Activated effector memory CD4-positive, alpha-beta T cell treated with Interleukin-2 at 50 U/mL for 16 hours (primary cell): ENCODE measurements at places on chromosomes 5 and 9.

DNA sequence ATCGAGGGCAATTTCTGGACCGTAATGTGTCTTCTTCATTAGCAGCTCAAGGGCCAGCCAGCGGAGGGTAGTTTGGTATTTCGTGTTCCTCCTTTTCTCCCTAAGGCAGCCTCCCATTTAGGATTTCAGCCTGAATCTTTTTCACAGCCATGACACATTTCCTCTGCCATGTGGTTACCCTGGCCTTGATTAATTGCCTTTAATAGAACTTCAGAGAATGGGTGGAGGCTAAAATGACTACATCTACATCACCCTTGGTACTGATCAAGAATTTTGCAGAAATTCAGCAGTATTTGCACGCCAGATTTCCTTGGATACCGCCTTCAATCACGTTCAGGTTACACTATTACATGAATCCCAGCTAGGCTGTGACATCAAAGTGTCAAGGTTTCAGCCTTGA lies 58.0 kb downstream of the ADAMTS16 start:
- DNase-seq = no peak

GRCh38 chr5:112316731-112317130 lies 102.3 kb downstream of the EPB41L4A start:
- DNase-seq = no peak

DNA sequence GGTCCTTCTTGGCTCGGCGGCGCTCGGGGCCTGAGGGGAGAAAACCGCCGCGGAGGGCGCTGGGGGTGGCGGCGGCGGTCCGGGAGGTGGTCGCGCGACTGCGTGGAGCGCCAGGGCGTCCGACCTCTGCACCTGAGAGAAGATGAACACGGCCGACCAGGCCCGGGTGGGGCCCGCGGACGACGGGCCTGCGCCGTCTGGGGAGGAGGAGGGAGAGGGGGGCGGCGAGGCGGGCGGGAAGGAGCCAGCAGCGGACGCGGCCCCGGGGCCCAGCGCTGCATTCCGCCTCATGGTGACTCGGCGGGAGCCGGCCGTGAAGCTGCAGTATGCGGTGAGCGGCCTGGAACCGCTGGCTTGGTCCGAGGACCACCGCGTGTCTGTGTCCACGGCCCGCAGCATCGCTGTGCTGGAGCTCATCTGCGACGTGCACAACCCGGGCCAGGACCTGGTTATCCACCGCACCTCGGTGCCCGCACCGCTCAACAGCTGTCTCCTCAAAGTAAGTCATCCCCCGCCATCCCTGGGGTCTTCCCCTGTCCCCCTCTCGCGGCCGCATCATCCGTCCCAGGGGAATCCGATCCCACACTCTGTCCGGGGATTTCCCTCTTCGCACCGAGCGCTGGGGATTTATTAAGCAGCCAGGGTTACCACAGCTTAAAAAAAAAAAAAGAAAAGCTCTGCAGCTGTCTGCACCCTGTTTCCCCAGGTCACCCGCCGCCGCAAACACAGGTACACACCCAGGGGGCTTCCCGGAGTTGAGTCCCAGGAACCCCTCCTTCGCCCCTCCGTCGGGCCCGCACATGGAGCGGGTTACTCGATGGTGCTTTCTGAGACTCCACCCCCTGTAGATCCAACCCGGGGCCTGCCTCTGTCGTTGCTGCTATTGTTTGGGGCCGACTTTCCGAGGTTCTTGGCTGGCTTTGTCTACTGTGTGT lies at the start of gene GTF3C4:
Gene GTF3C4 (plus strand): TSS at position 8 of the 935 bp plus-strand sequence. CDS start 135 bp downstream, at position 143.
- DNase-seq = peak; percentile 32

GRCh38 chr5:94779684-94780083 lies 161.2 kb downstream of the SLF1 start:
- no peak for DNase-seq

GRCh38 chr9:90296539-90296938 lies 346.1 kb downstream of the DIRAS2 start:
- no peak for DNase-seq

- no peak for DNase-seq
Measured at GRCh38 chr5:51389577-51390463, 6.6 kb downstream of the ISL1 start.

DNA sequence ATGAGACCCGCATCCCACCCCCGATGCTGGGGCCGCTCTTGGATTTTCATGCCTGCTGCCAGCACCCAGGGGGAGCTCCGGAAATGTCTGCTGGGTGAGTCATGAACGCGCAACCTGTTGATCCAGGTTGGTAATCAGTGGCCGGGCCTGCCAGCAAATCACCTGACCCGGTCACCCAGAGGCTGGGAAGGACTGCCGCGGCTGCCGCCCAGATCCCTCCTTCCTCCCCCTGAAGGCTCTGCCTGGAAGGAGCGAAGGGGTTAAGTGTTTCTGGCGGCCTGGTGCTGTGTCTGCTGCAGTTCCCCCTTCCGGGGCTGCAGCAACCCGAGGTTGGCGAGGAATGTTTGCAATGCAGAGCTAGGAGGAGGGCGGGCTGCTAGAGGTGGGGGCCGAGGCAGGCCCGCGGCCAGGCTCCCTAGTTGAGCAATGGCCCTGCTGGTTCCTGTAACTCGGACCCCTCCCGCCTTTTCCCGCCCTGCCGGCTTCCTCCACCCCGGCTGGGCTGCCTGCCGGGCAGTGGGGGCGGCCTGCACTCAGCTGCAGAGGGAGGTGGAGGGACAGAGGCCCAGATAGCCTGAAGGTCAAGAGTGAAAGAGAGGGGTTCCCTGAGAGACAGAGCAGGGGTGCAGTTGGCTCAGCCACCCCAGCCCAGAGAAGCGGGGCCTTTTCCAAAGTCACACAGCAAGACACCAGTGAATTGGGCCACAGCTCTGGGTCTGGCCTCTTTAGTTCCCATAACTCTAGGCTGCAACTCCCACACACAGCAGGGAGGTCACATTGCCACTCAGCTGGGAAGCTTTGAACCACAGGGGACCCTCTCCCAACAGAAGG lies 156.3 kb upstream of the IER5L start:
- no peak for DNase-seq

DNA sequence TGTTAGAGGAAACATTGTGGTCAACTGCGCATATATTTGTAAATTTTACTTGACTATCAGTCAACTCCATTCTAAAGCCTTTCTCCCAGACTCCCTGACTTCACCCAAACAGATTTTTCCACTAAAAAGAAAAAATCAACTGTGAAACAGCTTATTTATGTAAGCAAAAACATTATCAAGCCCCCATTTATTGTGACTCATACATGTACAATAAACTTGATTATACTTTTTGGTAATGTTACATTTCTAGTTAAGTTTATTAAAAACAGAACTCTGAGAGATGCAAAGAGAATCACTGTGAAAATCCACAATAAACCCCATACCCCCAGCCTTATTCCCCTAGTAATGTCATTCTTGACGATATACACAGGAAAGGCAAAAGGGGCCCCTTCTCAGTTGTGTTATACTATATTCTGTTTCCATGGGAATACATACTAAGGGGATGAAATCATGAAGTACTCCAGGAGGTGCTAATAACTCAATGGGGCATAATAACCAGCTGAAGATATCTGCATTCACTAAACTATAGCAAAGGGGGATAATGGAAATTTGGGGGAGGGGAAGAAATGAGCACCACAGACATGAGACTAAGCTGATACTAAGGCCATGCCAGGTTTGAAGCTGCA lies 616.0 kb downstream of the ACTL7B start:
- no peak for DNase-seq
